ENCODE measurements at places on chromosomes 11 and 22.

- DNase-seq, result no peak
Measured at GRCh38 chr11:77647654-77648305, 10.2 kb upstream of the CLNS1A start.

DNA sequence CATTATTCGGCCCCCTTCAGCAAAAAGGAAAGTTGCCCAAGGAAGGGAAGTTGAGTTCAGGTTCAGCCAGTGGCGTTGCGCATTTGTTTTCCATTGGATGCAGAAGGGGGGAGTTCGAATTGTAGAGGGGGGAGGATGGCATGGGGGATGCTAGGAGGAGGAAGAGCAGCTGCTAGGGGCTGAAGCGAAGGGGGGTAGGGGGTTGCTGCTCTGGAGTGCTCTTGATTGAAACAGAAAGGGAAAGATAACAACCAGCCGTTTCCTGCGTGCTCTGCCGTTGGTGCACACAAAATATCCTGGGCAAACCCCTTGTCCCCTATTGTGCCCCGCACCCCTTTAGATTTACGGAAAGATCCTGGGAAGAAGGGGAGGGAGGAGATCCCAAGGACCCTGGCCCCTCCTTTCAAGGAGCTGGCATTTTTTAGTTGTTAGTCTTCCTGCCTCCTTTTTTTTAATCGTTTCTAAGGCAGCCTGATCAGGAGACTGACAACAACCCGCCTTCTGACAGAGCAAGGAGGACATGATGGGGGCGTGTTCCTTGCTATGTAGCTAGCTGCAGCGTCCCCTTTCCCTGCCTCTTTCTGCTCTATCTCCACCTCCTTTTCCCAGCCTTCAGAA is 2.1 kb downstream of the KMT2A start:
- peak; percentile 32 for DNase-seq

GRCh38 chr11:74680703-74681531 is 50.3 kb downstream of the CHRDL2 start:
- DNase-seq, result no peak

GRCh38 chr11:129390303-129390821 is 14.7 kb downstream of the BARX2 start:
- DNase-seq, result no peak

GRCh38 chr11:19711911-19712280 is 741 bp upstream of the NAV2 start:
- no peak for DNase-seq

GRCh38 chr11:115591380-115591779 is 87.2 kb upstream of the CADM1 start:
- no peak for DNase-seq

- DNase-seq, result no peak
Measured at GRCh38 chr11:124483422-124483821, 37.9 kb upstream of the OR8B8 start.

- no peak for DNase-seq
Measured at GRCh38 chr11:30422447-30423278, 99.8 kb downstream of the ARL14EP start.

- DNase-seq, result no peak
Measured at GRCh38 chr22:45312856-45313255, 3.1 kb downstream of the FAM118A start.

GRCh38 chr11:27250867-27251665 is 111.9 kb downstream of the CCDC34 start:
- DNase-seq, result no peak

DNA sequence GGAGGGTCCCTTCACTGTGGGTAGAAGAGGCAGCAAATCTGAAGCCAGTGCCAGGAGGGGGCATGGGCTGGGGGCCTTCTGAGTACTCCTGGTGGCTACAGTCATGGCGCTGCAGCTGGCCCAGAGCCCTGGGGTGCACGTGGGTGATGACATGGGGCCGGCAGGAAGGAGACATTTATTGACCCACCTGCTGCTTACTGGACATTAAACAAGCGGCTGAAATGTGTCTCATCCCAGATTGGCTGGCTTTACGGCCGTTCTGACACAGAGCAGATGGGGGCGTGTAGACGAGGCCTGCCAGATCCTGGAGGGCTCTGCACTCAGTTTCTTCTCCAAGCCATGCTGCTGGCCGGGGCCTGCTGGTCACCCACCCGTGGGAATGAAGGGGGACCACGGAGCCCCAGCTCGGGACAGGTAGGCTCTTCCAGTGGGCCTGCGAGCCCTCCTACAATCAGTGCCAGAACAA is 906.9 kb downstream of the BRD1 start:
- DNase-seq, result no peak

DNA sequence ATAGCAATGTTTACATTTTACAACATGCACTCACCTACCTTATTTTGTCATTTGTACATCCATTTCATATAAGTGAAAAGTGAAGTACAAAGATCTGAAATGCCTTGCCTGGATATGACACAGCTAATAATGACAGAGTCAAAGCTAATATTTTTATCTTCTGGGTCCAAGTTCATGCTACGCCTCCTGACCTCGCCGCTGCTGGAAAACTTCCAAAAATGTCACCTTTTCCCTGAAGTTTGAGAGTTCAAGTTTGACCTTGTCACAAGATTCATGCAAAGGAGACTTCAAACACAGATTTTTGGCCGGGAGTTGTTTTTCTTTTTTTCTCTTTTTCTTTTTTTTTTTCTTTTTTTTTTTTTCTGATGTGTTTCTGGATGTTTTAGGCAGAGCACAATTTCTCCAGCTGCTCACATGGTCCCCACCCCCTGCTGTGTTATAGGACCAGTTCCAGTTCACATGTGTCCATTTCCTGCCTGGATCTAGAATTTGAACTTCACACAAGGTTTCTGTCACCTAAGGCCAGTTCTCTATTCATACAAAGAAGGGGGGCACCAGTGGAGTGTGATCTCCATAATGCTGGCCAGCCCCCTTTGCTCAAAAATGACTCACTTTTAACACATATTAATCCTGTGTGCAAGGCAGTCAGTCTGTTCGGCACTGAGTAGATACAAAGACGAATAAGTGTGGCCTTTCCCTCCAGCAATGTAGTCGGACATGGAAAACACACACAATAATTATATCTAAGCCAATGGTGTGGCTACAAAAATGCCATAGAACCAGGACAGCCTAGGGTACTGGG is 546.8 kb downstream of the BUD13 start:
- no peak for DNase-seq

DNA sequence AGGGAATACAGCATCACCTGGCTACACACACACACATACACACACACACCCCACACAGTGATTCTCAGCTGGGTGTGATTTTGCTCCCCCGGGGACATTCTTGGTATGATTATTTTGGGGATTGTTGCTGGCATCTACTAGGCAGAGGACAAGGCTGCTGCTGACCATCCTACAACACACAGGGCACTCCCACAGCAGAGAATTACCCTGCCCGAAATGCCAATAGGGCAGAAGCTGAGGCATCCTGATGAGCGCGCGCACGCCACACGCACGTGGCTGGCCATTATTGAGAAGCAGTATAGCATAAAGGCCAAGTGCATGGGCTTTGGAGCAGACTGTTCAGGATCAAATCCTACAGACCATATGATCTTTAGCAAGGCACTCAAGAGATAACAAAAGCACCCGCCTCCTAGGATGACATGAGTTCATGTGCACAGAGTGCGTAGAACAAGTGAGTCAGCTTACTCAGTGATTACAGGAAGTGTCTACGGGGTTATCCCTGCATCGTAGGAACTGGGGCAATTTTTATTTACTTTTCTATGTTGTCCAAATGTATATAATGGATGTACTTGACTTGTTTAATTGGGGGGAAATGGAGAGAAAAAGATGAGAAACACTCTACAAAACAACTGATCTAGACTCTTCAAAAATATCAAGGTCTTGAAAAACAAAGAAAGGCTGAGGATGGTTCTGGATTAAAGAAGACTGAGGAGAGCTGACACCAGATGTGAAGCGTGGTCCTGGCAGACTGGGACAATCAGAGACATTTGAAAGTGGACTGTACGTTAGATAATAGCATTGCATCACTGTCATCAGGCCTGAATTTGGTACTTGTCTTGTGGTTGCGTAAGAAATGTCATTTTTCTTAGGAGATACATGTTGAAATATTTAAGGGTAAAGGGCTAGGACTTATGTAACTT is 7.2 kb upstream of the EHD1 start:
- no peak for DNase-seq

DNA sequence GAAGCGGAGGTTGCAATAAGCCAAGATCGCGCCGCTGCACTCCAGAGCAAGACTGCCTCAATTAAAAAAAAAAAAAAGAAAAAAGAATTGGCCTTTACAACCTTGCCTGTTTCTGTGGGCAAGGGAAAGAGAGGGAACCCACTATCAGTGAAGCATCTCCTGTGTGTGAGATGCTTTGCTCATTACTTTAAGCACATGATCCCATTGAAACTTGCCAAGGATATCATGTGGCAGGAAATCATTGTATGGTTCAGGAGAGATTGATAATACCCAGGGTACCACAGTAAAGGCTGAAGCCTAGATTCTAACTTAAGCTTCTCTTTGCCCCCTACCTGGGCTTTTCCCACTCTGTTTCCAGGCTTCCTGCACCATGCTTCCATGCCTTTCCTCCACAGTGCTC is 3.6 kb downstream of the LDLRAD3 start:
- DNase-seq, result no peak

GRCh38 chr22:25741692-25742626 is at the start of gene MYO18B:
Gene MYO18B (plus strand): TSS chr22:25742188. CDS start chr22:25761093, 18,905 bp downstream.
- no peak for DNase-seq

DNA sequence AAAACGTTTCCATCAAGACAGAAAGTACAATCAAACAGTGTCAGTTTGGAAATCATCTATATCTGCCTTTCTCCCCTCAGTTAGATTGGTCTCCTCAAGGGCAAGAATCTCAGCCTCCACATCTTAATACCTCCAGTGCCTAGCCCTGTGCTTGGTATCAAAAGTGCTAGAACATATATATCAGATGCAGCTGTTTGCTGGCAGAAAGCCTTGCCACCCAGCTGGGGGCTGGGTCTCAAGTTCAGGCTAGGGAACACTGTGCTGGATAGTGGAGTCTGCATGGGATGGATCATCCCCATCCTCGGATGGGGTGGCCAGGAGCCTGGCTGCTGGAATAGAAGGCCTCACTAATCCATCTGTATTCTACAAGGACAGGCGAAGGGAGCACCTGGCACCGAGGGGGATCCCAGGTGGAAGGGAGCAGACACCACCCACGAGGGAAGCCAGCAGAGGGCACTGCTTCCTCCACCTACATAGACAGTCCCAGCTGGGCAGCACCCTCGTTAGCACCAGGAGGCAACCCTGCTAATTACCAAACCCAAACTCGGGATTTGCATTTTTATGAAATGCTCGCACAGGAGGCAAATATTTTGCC is 602.2 kb downstream of the BUD13 start:
- DNase-seq, result no peak

- DNase-seq, result peak; percentile 89
Measured at GRCh38 chr11:44568658-44569473, 3.4 kb downstream of the CD82 start.

DNA sequence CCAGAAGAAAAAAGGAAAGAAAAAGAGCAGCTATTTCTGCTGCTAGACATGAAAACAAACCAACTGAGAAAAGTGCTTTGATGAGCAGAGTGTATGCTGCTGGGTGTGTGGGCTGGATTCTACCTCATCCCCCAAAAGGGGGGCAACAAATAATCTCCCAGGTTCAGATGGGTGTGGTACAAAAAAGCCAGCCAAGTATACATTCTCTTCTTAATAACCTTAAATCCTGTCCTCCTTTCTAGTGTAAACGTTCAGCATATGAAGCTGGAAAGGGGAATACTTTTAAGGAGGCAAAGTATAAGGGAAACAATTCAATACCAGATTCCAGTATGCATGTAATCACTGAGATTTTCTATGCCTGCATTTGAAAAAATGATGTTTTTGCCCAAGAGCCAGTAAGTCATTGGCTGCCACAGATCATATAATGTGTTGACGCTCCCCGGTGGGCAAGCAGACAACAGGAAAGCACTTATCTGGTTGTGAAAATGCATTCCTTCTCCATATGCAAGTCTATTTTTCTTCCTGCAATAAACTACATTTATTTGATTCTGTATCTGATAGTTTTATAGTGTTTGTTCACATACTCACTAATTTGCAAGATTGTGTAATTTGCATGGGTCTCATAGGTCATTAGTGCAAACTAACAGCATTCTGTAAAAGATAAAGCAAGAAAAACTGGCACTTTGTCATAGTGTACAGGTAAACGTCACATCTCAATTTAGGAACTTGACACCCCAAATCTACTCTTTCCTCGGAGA is 201.1 kb downstream of the CADM1 start:
- DNase-seq, result no peak

DNA sequence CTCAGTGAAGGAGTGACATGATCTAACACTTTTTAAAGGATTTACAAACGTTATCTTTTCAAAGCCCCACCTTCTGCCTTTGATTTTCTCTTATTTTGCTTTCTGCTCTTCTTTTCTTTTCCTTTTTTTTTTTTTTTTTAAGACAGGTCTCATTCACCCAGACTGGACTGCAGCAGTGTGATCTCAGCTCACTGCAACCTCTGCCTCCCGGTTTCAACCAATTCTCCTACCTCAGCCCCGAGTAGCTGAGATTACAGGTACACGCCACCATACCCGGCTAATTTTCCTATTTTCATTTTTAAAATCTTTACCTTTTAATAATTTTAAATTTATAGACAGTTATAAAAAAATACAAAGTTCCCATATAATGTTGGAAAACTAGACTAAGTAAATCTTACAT is 63.7 kb upstream of the RPS13 start:
- no peak for DNase-seq

- DNase-seq, result no peak
Measured at GRCh38 chr22:46340676-46341075, 5.2 kb downstream of the TRMU start.

DNA sequence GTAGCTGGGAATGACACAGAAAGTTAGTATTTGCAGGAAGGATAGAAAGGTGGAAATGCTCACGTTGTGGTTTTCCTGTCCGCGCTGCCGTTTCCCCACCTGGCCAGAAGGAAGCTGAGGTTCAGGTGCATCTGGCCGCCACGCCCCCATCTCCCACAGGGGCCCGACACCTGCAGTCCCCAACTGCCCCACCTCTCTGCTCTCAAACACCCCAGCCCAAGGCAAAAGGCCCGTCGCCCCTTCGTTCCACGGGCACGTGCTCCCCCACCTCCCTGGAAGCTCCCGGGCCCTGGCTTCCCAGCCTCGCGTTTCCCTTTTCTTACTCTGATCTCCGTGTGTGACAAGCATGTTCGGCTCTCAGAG is 985.1 kb downstream of the BRD1 start:
- no peak for DNase-seq

GRCh38 chr11:2826679-2827056 is 58.9 kb downstream of the CDKN1C start:
- DNase-seq, result no peak

DNA sequence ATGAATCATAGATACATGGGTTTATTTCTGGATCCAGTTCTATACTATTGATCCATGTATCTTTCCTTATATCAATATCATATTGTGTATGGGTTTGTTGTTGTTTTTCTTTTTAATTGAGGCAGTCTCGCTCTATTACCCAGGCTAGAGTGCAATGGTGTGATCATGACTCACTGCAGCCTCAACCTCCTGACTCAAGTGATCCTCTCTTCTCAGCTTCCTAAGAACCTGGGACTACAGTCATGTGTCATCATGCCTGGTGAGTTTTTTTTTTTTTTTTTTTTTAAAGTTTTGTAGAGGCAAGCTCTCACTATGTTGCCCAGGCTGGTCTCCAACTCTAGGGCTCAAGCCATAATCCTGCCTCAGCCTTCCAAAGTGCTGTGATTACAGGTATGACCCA is 1589.4 kb upstream of the TENM4 start:
- no peak for DNase-seq

Measured in activated T-cell treated with anti-CD3 and anti-CD28 coated beads for 24 hours (primary cell).